Calu3 (cell line): ENCODE measurements at places on chromosomes 3 and 15.

DNA sequence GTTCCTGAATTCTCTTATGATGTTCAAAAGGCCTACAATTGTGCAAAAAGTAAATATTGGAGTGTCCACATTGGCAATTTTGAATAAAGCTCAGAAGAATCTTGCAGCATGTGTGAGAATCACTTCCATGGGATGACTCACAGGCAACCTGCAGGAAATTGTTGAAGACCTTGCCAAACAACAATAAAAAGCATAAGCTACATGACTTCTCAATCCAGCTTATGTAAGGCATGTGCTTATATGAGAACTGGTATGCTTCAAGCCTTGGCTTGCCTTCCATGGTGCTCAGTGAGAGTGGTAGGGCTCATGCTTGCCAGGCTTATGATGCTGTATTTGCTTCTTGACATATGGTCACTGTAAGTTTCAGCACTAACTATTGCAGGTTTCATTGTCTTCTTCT is 18.4 kb upstream of the BCHE start:
- no peak for DNase-seq

DNA sequence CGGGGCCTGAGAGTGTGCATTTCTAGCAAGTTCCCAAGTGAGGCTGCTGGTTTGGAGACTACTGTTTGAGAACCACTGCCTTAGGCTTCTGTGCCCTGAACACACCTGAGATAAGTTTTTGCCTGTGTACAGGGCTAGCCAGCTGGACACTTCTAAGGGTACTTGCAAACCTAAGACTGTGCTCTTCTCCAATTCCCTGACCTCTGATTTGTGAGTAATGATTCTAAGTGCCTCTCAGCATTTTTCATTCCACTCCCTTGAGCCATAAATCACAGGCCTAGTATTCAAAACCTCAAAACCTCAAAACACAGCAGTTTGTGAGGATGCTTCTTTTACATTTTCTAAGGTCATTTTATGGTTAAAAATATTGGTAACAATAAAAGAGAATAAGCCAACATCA is 148.4 kb downstream of the CHST2 start:
- DNase-seq: no peak

DNA sequence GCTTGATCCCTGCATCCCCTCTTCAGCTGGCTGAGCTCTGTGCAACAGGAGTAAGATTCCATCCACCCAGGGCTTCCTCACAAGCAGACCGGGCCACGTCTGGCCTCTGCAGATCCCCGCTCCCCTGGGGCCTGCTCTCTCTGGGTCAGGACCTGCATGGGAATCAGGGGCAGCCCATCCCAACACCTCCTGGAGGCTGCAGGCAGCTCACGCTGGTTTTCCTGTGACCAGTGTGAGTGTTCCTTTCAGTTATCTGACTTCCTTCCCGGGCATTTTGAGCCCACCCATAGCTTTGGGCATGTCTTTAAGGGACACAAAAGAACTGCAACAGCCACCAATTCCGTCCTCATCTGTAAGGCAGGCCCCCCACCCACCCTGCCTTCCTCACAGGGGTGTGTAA is 16.3 kb downstream of the NUP210 start:
- DNase-seq: no peak

DNA sequence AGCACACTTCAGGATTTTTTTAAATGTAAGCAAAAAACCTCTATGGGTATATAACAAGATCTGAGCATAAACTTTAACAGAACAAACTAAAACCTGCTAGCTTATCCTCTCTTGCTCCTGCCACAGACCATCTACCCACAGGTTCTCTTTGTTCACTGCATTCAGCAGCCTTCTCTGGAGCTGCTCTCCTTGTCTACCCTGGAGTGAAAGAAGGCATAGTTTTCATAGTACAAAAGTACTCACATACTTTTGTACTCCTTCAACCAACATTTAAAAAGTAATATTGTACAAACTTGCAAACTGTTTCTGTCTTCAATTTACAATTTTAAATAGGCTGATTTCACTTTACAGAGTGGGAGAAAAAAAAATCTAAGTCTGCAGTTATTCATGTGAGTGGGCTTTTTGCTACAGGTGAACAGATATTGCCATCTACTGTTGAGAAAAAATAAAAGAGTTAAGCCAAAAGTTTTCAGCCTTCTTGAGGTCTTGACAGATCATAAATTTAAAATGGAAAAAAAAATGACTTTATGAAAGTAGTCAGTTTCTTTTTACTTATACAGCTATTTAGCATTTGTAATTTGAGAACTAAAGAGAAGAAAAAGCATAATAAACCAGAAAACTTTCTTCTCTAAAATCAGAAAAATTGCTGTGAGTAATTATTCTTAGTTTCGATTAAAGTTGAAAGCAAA is 20.4 kb downstream of the TERC start:
- no peak for DNase-seq

GRCh38 chr15:72033711-72034110 is 84.2 kb downstream of the MYO9A start:
- DNase-seq: no peak
